ENCODE measurements at places on chromosomes 6 and 20. TPM values are rescaled to one million over a fixed set of nuclear protein-coding genes. Genes with fewer than 3 reads are reported as not detected.

The RTN4IP1 gene
- 7.5 TPM for total RNA-seq

The SLC35F1 gene
- total RNA-seq, result 4.0 TPM

DNA sequence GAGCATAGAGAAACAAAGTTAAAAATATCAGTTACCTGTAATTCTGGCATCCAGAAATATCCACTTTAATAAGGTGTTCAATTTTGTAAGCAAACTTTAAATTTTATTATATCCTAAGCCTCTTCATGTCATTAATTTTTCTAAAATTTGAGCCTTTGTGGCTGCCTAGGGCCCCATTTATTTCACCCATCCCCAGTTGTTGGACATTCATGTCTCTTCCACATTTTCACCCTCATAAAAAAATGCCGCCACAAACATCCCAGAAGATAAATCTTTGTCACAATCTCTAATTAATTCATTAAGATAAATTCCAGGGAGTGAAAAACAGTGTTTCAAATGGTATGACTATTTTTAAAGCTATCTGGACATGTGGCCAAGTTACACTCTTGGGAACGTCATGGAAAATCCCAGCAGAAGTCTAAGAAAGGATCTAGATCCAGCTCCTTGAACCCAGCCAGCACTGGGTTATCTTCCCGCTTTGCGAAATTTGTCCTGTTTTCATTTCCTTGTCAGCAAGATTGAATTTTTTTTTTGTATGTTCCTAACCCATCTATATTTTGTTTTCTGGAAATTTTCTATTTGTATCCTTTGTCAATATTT is 97.2 kb downstream of the TMEM242 start:
- no peaks in the 10 kb centered on the region for H3K36me3 ChIP-seq
- DNase-seq, result no peak
- no peaks in the 10 kb centered on the region for H3K27me3 ChIP-seq
- peaks cover 56% of the 10 kb centered on the region for H3K4me1 ChIP-seq

GRCh38 chr6:142861711-142862110 is 83.3 kb downstream of the HIVEP2 start:
- no peak for DNase-seq
- no peaks in the 10 kb centered on the region for H3K27me3 ChIP-seq
- no peaks in the 10 kb centered on the region for H3K36me3 ChIP-seq
- H3K4me1 ChIP-seq, result peaks cover 2% of the 10 kb centered on the region

DNA sequence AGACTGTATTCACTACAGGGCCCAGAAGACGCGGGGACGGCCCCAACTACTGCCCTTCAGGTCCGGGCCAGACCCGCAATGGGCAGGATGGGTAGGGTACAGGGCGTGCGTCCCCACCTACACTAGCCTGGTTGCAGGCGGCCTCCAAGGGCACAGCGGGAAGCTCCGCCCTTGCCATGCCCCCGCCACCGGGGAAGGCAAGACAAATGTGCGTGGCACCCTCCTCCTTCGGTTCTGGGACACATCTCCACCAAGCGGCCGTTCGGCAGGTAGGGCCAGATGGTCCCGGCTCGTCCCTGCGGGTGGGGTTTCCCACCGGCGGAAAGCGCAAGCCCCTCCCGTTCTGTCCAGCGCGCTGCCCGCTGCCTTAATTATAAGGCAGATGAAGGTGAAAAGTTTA is 5.6 kb downstream of the NXT1 start:
- peak; percentile 84 for DNase-seq
- peaks cover 44% of the 10 kb centered on the region for H3K4me1 ChIP-seq
- peaks cover 28% of the 10 kb centered on the region for H3K36me3 ChIP-seq
- H3K4me3 ChIP-seq, result no peak overlapping the region
- no peaks in the 10 kb centered on the region for H3K27me3 ChIP-seq

DNA sequence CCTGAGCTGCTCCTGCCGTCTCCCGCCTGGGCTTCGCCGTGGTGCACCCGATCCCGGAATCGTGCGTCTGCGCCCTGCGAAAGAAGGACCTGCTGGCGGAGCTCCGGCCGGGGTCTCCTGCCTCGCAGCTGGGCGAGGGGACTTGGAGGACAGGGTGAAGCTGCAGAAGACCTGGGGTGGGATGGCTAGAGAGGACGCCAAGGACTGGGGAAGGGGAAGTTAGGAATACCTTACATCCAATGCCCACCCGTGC is 150.2 kb downstream of the PRL start:
- no peak overlapping the region for H3K27ac ChIP-seq
- no peaks in the 10 kb centered on the region for H3K27me3 ChIP-seq
- no peak for DNase-seq
- peaks cover 23% of the 10 kb centered on the region for H3K4me1 ChIP-seq
- H3K4me3 ChIP-seq, result no peak overlapping the region
- H3K36me3 ChIP-seq, result no peaks in the 10 kb centered on the region
